ENCODE measurements at places on chromosomes 6 and 20.

GRCh38 chr6:155710704-155711103, 255.1 kb upstream of the NOX3 start:
- DNase-seq = no peak

DNA sequence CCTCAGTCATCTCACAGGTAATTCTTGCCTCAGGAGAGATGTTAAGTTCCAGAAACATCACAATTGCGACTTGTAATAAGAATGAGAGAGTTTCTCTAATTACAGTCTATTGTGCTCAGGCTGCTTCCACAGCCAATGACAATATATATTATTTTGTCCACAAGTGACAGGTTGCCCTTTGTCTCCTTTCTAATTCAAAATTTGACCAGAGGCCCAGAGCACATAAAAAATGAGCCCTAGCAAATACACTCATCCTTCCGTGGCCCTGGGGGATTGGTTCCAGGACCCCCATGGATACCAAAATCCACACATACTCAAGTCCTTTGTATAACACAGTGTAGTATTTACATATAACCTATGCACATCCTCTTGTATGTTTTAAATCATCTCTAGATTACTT, 88.1 kb upstream of the TMEM170B start:
- DNase-seq = no peak

DNA sequence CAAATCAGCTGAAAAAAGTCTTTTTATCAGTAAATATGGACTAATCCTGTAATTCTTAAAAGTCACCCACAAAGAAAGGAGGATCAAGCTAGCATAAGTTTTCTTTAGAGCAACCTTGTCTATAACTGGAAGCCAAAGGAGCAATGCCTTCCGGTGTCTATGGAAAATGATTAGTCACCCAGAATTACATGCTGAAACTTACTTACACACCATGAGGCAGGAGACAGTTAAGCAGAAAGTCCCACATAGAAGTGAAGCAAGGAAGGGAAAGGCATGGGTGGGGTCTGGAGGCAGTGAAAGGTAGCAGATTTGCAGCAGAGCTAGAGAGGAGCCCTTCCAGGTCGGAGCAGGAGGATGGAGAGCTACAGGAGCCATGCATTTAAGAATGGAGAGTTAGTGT, 153.7 kb upstream of the RIPOR2 start:
- DNase-seq = no peak

DNA sequence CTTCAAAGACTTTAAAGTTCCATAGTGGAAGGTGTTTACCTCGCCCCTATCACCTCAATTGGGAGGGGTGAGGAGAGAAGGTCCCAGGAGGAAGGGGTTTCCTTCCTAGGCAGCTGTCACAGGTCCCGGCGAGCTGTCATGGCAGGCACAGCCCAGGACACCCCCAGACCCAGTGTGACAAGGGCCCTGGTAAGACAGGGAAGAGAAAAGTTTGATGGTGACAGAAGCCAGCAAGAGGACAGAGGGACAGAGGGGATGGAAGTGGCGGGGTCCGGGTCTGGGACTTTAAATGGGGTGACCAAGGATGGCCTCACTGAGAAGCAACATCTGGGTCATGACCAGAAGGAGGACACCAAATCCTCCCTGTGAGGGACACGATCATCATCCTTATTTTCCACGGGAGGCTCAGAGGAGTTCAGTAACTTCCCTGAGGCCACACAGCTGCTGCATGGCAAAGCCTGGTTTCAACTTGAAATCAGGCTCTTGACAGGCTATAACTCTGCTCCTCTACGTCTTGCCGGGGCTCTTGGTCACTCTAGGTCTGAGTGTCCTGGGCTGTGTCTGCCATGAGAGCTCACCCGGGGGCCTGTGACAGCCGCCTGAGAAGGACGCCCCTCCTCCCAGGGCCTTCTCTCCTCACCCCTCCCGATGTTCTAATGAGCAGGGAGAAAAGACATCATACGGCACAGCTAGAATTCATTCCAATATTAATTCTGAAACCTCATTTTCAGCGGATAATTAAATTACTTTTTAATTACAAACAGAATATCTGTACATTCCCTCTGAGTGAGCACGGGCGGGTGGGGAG, 222.2 kb downstream of the PREX1 start:
- DNase-seq = no peak

- no peak for DNase-seq
Measured at GRCh38 chr6:33082702-33083101, 6.9 kb downstream of the HLA-DPB1 start.

- no peak for DNase-seq
Measured at GRCh38 chr6:166636191-166636933, 9.3 kb upstream of the RPS6KA2 start.

- no peak for DNase-seq
Measured at GRCh38 chr6:144595266-144595665, 310.1 kb downstream of the UTRN start.

DNA sequence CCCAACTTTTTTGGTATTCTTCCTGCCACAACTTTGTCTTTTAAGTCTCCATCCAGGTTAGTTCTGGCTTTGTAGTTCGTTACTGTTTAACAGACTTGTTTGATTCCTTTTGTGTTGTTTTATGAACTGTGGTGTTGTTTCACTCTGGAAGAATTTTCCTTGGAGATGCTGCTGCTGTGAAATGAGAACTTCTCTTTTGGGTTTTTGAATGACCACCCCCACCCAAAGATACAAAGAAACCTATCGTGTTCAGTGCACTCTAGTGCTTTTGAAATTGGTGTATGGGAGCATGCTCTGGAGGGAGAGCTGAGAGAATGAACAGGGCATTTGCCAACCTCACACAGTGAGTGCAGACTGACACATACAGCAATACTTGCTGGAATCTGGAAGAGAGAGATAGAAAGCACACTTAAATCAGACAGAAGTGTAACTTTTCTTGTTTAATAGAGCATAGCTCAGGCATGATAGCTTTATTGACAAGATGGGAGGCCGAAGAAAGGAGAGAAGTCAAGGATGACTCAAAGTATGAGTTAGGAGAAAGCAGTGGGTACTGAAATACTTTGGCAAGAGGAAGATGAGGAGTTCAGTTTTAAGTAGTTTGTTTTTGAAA, 293.1 kb downstream of the SOX4 start:
- DNase-seq = no peak

DNA sequence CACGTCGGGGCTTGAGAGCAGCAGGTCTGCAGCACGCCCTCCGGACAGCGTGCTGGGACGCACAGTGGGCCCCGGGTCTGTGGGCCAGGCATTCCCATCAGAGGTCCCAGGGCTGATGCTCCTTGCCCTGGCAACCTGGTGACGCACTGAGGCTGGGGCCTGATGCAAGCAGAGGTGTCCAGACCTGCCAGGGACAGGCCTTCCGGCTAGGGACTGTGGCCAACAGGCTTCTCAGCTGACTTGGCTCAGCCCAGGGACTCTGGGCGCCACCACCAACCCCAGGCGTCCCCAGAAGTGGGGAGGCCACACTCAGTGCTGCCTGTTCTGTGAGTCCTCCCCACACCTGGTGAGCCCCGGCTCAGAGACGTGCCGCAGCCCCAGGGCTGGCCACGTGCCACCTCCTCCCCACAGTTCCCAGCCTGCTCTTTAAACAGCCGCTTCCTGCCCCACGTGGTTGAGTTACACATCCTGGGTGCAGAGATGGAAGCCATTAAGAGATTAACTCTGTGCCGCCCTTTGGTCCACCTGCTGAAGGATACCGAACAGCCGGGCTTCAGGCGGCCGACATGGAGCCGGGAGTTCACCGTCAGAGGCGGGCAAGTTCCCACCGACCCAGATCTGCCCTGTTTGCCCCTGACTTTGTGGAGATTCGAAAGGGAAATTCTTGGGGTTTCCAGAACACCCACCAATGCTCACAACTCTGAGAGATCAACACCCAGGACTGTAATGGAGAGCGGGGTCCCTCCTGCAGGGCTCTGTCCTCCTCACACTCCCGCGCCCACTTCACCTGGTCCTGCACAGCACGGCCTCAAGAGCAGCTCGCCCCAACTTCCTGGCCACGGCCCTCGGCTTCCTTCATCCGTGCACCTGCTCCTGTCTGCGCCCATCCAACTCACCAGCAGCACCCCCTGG, 37.6 kb upstream of the ZBP1 start:
- peak; percentile 55 for DNase-seq

- no peak for DNase-seq
Measured at GRCh38 chr6:159038914-159039884, 5.6 kb downstream of the TAGAP start.

GRCh38 chr20:63475209-63475608, 2.8 kb upstream of the KCNQ2 start:
- no peak for DNase-seq

GRCh38 chr20:47551841-47552240, 50.2 kb downstream of the NCOA3 start:
- peak; percentile 17 for DNase-seq

- DNase-seq = no peak
Measured at GRCh38 chr6:48290595-48290994, 179.6 kb upstream of the PTCHD4 start.

All from NCI-H2029 treated with DMSO at 0.1 percent for 48 hours (cell line).